ENCODE measurements at places on chromosomes 3 and 15.

GRCh38 chr15:76974456-76975036 is 20.4 kb upstream of the PSTPIP1 start:
- DNase-seq, result no peak

- DNase-seq, result no peak
Observed at GRCh38 chr3:13782501-13782900, 97.4 kb downstream of the WNT7A start.

DNA sequence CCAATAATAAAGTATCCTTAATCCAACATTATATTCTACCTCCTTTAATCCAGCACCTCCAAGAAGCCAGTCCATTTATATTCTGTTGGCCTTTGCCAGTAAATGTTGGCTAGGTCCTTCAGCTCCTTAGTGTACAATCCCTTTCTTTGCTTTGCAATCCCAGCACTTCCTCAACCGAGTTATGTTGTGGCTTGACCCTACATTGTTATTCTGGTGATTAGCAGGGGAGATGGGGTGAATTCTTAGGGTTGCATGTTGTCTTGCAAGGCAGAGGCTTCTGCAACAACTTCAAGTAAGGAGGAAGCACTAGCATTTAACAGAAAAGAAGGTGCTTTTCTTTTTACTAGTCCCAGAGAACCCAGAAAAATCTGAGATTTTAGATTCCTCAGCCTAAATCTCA is 127.2 kb downstream of the CD47 start:
- DNase-seq, result no peak

DNA sequence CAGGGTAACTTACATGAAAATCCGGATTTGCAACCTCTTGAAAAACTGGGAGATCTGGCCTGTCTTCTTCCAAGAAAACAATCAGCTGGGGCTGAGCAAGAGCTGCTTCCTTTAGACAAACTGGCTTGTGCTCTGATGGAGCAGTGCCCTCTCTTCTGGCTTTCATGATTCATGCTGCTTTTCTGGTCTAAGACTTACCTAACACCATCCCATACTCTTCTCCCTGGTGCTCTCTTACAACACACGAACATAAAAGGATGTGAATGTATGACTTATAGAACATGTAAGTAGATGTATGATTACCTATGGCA is 9.9 kb downstream of the TJP1 start:
- DNase-seq, result no peak

DNA sequence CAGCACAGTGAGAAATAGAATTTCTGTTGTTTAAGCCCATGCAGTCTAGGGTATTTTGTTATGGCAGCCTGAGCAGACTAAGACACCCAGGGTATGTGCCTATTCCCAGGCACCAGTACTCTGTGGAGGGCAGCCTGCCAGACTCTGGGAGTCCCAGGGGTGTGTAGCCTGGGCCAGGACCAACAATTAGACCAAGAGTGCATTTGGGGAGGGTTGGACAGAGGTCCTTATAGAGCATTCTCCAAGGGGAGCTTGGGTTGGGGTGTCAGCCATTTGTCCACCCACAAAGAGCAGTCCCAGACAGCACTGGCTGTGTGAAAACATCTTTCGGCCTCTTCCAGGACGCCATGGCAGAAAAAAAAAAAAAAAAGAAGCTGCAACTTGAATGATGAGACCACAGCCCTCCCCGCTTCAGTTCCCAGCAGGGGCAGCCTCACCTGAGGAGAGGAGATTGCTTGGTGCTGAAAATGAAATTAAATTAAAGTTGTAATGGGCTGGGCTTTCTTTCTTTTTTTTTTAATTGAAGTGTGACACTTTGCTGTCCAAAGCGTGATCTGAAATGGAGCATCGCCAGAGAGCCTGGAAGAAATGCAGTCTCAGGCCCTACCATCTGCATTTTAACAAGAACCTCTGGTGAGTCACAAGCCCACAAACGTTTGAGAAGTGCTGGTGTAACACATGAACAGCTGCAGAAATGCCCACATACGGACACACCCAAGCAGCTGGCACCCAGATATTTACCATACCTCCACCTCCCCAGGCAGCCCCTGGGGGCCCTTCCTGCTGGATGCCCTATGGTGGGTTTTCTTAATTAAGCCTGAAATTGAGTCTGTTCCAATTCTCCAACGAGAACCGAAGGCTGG is 21.3 kb upstream of the CAV3 start:
- no peak for DNase-seq

DNA sequence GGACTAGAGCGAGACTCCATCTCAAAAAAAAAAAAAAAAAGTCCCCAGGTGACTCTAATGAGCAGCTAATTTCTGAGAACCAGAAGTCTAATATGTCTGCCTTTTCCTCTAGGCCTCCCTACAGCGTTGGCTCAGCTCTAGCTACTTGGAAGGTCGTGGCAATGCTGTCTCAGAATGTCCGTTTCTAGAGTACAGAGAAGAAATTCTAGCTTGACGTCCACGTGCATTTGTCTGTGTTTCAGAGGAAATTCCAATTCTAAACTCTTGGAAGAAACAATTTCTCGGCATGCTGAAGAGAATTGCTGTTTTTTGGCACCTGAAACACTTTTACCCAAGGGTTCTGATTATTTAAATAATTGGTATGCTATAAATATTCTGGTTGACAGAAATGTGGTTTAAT is 78.8 kb downstream of the SOX2 start:
- DNase-seq, result no peak

- no peak for DNase-seq
Observed at GRCh38 chr3:124812291-124813265, 74.6 kb downstream of the ITGB5 start.

Measured in NCI-H1436 (cell line).